Cardiac septum (tissue), 1 donor: ENCODE measurements at places on chromosomes 5 and 9. TPM values are rescaled to one million over a fixed set of nuclear protein-coding genes. Genes with fewer than 3 reads are reported as not detected.

GRIN3A gene
- total RNA-seq: 0.11 TPM

IL7R gene
- 0.92 TPM for total RNA-seq

TLR4 gene
- total RNA-seq: 7.5 TPM

STPG3 gene
- not detected for total RNA-seq

ANXA1 gene
- total RNA-seq: 42.7 TPM

SLC44A1 gene
- 22.6 TPM for total RNA-seq

ATP10B gene
- total RNA-seq: not detected

SNCAIP gene
- 1.3 TPM for total RNA-seq

PCDHA12 gene
- total RNA-seq: 0.05 TPM

IQGAP2 gene
- total RNA-seq: 7.9 TPM

TMEM215 gene
- total RNA-seq: not detected

C5orf52 gene
- total RNA-seq: not detected

ANKRD34B gene
- not detected for total RNA-seq

LAMC3 gene
- total RNA-seq: 0.89 TPM

IL3 gene
- total RNA-seq: not detected

GFI1B gene
- total RNA-seq: not detected

ORM2 gene
- total RNA-seq: 0.32 TPM

GABRA6 gene
- total RNA-seq: not detected

RPS14 gene
- total RNA-seq: 852 TPM

MORN5 gene
- not detected for total RNA-seq

PCDHA7 gene
- not detected for total RNA-seq

ARID3C gene
- total RNA-seq: not detected

OMD gene
- total RNA-seq: 6.5 TPM

SEC16A gene
- 33.7 TPM for total RNA-seq

GDA gene
- total RNA-seq: not detected

PCDHAC1 gene
- 0.19 TPM for total RNA-seq

S1PR3 gene
- total RNA-seq: 9.9 TPM

C5orf58 gene
- total RNA-seq: not detected

CCL28 gene
- 0.46 TPM for total RNA-seq

SLC23A1 gene
- not detected for total RNA-seq

LHX3 gene
- not detected for total RNA-seq

FCN2 gene
- total RNA-seq: not detected

PRR16 gene
- 18.1 TPM for total RNA-seq

LIX1 gene
- not detected for total RNA-seq

KIF27 gene
- total RNA-seq: 3.0 TPM

MGAT1 gene
- total RNA-seq: 66.0 TPM

ZNF366 gene
- 3.7 TPM for total RNA-seq

ABCA2 gene
- total RNA-seq: 41.5 TPM

PPP3R2 gene
- not detected for total RNA-seq

PCDHA3 gene
- total RNA-seq: 0.11 TPM

MPDZ gene
- 97.3 TPM for total RNA-seq

RFX3 gene
- 4.1 TPM for total RNA-seq
